ENCODE measurements at places on chromosomes 2 and 18.
A peak's percentile ranks its signal among the peaks of the same experiment; 100 is the strongest.

GRCh38 chr2:13821255-13821880 is 811.1 kb upstream of the LRATD1 start:
- DNase-seq = no peak

DNA sequence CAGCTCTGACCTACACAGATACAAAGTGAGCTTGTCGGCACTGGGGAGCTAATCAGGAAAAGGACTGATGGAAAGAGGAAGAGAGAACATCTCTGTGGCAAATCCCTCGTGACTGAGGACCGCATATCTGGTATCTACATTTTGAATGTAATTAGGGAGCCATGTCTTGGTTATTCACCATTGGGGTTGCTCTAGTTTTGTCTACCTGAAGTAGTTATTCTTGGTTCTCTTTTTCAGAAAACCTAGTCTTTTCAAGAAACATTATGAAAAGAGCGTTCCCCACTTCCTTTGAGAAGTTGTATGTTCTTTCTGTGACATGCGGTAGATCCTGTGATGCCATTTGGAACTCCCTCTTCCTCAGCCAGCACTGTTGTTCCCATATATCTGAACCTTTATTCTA is 104.4 kb downstream of the DOCK10 start:
- DNase-seq = no peak

DNA sequence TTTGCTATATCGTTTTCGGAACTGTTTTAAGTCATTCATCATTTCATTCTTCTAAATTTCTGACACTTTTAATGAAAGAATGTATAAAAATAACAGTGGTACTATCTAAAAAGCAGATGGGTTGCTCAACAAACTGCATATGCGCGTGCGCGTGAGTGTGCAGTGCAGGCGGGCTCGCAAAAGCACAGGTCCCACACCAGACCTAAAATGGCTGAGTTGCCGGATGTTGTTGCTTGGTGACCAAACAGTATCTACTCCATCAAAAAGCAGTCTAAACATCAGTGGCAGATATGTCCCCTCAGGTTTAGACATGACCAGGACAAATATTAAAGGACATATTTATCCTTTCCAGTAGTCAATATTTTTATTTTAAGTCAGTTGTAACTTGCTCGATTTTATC is 5.1 kb downstream of the NOL4 start:
- no peak for DNase-seq

GRCh38 chr2:38492042-38492615 is 110.6 kb downstream of the HNRNPLL start:
- DNase-seq = no peak

- DNase-seq = no peak
These were observed 72.5 kb upstream of the NYAP2 start for GRCh38 chr2:225326969-225327368.

DNA sequence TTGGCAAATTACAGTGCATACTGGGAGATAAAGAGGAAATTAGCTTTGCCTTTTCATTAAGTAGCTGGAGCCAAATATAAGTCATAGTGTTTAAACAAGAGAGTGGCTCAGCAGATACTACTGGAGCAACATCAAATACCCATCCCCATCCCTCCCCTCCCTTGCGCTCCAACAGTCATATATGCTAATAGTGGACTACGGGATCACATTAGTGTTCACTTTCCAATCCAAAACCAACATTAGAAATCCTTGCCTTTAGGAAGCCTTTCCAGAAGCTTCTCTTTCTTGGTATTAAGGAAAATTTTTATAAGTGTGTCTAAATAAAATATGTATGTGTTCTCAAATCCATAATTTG is 1669.3 kb downstream of the SUCLG1 start:
- DNase-seq = no peak

- DNase-seq = no peak
These were observed 34.6 kb upstream of the PAIP2B start for GRCh38 chr2:71261534-71261933.

- DNase-seq = peak; percentile 61
These were observed 5.5 kb downstream of the CEBPZOS start for GRCh38 chr2:37201766-37202165.

GRCh38 chr18:56515522-56515921 is 122.9 kb downstream of the TXNL1 start:
- no peak for DNase-seq

DNA sequence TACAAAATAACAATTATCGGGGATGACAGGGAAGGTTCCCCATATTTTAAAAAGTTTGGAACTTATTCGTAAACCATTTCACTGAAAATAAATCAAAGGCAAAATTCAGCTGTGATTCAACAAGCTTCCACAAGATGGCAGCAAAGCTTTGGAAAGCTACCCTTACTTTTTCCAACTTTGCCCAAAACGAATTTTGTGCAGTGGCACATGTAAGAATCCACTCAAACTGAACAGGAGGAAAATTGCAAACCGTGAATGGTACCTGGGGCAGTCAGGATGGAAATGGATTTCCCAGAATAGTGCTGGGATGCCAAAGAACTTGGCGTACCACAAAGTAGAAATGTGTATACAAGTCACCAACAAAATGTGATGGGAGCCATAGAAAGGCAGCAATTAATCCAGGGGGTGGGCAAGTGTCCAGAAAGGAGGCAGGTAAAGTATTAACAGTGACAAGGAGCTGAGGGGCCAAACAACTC is 10.7 kb downstream of the RPL31 start:
- DNase-seq = no peak

- no peak for DNase-seq
These were observed 85.0 kb upstream of the PPP1CB start for GRCh38 chr2:28666496-28667184.

DNA sequence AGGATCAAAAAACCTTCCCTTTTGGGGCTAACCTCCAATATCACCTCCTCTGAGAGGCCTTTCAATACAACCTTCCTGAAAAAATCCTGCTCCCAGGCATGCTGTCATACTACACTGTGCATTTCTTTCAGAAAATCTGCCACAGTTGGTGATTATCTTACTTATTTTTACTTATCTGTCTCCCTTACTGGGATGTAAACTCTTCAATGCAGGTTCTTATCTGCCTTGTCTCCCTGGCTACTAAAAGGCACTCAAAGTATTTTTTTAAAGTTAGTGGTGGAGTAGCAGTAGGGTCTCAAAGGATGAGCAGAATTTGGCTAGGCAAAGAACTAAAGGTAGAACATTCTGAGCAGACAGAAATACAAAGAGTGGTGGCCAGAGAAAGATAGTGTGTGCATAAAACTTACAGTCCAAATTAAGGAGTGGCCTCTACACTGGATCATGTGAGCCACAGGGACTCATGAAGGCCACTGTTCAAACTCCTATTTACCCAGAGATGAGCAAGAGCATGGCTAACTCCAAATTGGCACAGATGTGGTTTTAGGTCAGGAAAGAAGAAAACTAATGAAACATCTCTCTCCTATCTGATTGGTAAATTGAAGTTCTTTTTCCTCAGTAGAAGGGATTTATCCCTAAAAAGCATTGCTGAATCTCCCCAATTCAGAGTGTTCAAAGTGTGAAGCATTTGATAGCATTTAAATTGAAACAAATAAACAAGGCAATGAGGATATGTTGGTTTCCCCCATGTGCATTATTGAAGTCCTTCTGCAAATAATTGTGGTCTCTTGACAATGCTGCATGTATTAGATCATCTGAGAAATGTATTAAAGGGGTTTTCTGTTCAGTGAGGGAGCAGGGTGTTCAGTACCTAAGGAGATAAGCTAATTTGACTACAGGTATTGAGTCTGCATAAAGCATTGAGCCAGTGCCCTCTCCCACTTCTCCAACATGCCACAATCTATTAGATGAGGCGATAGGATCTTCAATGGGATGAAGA is 285.5 kb downstream of the MREG start:
- no peak for DNase-seq
